Bone marrow (tissue), 2 donors: ENCODE measurements at places on chromosomes 16 and 17.

- no peak for DNase-seq
Measured at GRCh38 chr16:38941-39892, 14.2 kb downstream of the POLR3K start.

GRCh38 chr17:67055811-67056745 lies 11.7 kb downstream of the CACNG1 start:
- no peak for DNase-seq

GRCh38 chr16:48462106-48462740 lies 77.0 kb upstream of the SIAH1 start:
- DNase-seq = no peak

DNA sequence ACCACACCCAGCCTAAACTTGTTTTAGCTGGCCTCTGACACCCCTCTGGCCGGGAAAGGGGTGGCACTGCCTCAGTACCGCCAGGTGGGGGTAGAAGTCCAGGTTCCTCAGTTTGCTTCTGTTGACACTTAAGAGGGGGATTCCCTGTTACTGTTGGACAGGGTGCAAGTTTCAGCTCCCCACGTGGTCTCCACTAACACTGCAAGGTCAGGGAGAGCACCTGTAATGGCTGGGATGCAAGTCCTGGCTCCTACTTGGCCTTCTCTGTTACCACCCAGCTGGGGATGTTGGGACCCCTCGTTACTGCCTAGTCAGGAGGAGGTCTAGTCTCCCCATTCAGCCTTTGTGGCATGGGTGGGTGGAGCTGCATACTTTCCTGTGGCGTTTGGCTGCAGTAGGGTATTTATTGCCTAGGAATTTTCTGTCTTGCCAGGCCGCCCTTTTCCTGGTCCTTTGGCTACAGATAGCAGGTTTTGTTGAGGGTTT lies 10.6 kb upstream of the MFAP4 start:
- no peak for DNase-seq

DNA sequence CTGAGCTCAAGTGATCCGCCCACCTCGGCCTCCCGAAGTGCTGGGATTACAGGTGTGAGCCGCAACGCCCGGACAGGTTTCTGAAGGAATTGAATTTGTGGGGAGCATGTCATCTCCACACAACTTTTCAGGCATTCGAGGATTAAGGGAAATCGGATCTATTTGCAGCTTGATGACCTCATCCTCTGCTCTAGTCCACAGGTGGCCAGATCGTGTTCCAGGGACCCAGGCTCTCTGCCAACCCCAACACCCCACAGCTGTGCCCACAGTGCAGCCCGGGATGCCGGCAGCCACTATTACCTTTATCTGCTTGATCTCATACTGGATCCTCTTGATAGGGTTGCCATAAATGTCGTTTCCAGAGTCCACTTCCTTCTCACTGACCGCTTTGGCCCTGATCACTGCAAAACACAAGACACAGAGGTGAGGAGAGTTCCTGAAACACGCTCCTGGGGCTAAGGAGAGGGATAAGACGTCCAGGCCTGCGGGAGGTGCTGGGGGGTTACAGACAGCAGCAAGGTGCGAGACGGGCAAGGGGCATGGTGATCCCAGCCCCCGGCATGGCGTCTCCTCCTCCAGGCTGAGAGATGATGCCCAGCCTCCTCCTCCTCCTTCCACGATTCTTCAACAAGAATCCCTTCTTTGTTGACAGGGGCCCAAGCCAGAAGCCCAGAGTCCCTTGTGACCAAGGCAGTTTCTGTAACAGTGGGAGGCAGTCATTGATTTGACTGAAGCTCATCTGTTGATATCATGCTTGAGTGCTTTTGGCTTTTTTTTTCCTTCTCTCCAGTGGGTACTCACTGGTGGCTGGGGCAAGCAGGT lies 29.3 kb downstream of the CEP295NL start:
- DNase-seq = no peak

DNA sequence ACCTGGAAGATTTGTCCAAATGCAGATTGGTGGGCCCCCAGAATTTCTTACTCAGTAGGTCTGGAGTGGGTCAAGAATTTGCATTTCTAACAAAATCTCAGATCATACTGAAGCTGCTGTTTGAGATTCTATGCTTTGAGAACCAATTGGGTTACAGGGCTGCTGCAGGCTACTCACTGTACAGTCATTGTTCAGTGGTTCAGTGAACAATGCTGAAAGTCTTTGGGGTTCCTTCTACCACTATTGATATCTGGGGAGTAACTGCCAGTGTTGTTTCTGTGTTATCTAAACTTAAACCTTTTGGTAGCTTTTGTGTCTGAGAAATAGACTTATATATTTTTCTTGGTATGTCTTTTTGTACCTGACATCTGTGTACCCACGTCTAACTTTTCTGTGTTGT lies 187.5 kb downstream of the TANC2 start:
- DNase-seq = no peak

DNA sequence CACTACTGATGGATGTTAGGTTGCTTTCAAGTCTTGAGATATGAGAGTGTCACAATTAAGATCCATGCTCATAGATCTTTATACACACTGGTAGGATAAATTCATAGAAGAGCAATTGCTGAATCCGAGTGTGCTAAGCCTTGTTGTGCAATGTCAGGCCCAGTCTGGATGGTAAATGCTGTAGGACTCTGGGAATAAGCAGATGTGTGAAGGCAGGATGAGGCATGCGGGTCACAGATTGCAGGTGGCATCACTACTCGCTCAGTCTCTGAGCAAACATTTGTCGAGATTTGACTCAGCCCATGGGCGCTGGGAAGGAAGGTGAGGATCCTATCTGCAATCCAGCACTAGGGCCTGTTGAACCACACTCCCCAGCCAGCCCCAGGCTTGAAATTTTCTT lies 40.7 kb downstream of the TMEM186 start:
- no peak for DNase-seq

- DNase-seq = no peak
Measured at GRCh38 chr17:68698746-68699145, 97.6 kb upstream of the FAM20A start.

DNA sequence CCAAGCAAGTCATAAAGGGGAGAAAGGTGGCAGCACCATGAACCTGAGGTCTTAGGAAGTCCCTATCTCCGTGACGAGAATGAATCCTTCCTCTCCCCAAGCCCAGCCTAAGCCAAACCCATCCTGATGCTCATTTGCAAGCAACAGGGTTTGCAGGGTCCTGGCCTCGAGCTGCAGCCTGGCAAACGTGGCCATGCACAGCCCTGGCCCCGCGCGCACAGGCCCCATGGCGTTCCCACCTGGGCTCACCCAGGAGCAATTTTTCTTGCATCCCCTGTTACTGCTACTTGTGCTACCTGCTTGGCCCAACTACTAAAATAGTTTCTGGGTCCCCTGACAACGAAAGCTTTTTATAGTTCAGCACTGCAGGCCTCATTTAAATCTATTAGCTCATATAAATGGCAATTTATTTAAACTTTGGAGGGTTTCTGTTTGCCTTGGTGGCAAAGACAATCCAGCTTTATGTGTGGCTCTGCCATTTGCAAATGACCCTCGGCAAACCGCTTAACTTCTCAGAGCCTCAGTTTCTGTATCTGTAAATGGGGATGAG lies 141.5 kb downstream of the C16orf78 start:
- no peak for DNase-seq

DNA sequence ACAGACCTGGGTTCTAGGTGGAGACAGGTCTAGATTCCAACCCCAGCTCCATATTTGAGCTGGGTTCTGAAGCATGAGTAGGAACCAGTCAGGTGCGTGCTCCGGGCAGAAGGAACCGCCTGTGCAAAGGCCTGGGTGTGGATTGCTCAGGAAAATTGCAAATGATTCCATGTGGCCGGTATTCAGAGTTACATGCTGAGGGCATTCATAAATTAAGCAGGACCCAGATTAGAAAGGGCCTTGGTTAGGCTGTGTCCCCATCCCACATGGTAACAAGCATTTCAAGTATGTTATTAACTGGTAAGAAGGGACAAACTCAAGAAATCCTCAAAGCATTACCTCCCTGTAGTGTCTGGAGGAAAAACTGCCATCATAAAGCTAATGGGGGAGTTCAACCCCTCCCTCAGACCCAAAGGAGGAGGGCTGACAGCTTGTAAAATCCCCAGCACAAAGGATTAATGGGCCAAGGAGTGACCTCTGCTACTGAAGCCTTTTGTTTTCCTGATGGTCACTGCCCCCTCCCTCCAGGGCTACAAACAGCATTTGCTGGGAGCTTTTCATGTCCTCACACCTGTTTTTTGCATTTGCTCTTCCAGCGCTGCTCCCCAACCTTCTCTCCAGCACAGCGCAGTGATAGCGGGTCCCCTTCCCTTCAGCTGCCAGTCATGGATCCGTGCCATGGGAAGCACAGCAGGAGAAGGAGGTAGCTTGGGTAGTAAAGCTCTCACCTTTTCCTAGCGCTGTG lies 218.0 kb downstream of the C16orf95 start:
- no peak for DNase-seq

- DNase-seq = no peak
Measured at GRCh38 chr17:37828651-37829124, 83.8 kb upstream of the HNF1B start.

DNA sequence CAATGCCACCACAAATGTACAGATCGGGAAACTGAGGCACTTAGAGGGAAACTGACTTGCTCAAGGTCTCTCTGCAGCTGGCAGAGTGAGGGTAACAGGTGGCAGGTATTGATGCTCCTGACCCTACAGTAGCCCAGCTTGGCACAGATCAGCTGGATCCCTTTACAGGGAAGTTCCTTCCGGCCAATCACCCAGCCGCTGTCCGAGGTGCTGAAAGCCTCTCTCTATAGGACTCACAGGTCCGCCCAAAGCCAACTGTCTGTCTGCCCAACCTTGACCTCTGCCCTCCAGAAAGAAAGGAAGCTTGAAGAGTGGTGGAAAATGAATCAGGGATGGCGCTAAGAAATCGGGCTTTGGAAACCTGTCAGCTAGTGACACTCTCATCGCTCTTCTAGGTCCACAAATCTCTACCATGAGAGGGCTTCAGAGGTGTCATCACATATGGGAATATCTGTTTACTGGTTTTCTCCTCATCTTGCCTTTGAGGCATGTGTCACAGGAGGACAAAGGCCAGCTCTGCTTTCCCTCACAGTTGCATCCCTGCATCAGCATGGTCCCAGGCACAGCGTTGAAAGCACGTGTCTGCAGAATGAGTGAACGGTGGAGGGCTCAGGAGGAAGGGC lies 246.2 kb downstream of the KATNIP start:
- no peak for DNase-seq

- DNase-seq = no peak
Measured at GRCh38 chr17:47987240-47987835, 16.4 kb downstream of the CDK5RAP3 start.

DNA sequence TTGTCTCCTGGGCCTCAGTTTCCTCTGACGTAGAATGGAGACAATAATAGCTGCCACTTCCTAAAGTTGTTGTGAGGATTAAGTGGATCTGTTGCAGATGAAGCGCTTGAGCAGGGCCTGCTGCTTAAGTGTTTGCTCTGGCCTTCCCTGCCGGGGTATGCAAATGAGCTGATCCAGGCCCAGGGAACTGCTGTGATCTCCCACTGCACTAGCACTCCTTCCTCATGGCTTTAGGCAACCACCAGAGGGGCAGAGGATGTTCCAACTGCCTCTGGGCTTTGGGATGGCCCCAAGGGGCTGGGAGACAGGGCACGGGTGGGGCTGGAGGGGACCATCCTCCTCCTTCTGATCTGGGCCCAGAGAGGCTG lies 6.2 kb downstream of the SBK1 start:
- DNase-seq = no peak

DNA sequence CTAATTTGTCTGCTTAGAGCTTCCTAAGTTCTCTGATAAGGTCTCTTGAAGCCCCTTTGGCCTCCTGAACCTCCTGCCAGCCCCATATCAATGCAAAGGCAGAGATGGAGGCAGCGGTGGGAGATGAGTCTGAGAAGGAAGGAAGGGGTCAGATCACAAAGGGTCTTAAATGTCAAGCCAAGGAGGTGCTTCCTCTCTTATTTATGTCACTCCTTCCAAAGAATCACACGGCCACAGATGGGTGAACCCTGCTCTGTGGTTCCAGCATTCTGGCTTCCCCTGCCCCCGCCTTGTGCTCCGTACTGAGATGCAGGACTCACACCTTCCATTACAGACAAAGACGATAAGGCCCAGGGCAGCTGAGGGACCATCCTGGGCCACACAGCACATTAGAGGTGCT lies 96.3 kb downstream of the GSG1L start:
- no peak for DNase-seq

DNA sequence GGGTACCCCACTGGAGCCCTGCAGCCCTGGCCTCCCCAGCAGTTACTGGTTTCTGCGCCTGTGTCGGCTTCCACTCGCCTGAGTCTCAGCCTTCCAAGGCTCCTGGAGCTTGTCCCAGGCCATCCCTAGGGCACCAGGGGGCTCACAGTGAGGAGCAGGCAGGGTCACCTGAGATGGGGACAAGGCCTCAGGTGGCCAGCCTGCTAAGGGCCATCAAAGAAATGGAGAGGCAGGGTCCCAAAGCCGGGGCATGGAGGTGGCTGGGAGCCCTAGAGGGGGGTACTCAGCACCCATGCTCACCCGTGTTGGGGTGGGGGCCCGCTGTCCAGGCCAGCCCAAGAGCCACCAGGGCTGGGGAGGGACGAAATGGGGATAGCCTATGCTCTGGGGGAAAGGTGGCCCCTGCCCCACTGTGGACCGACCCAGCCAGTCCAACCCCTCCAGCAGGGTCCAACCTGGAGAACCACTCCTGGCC lies 1.3 kb downstream of the FASN start:
- no peak for DNase-seq

- DNase-seq = no peak
Measured at GRCh38 chr16:46613352-46613751, 7.8 kb downstream of the SHCBP1 start.

DNA sequence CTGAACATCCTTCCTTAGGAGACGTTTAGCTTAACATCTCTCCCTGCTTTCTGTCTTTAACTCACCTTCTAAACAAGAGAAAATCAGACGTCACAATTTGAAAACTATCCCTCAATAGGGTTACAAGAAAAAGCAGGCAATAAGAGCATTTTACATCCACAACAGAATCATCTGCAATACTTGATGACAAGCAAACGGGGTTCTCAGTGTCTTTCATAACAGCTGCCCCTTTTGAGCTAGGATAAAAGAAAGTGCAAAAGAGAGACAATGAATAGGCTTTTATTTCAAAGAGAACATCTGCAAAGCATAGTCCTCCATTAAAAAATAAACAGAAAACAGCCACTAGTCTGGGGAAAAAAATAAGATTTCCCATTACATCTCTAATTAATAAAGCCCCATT lies 13.2 kb downstream of the XYLT1 start:
- no peak for DNase-seq

DNA sequence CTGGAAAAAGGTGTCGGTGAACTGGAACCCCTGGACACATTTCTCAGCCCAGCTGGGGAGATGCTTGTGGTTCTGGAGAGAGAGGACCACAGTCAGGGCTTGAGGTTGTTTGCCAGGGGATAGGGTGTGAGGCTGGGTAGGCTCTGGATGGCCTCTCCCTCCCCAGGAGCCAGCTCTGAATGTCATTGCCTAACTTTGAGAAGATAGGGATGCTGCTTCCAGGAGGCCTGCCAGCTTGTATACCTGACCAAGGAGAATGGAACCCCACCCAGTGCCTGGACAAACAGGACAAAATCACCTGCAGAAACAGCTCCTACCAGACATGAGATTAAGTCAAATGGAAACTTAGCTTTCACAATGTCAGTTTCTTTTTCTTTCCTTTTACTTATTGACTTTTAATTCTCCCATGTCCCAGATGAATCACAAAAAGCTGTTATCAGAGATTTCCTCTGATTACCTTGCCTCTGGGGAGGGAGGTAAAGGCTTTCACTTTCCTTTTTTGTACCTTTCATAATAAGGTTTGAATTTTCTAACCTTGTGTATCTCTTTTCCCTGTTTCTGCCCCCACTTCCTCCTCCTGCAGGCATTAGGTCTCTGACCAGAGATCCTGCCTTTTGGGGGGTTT lies 29.8 kb upstream of the PLLP start:
- no peak for DNase-seq

- DNase-seq = no peak
Measured at GRCh38 chr17:75695141-75695829, 26.0 kb upstream of the ITGB4 start.

GRCh38 chr17:77036841-77037381 lies 103.9 kb upstream of the SEC14L1 start:
- no peak for DNase-seq
